ENCODE measurements at places on chromosomes 4 and X. TPM values are rescaled to one million over a fixed set of nuclear protein-coding genes. Genes with fewer than 3 reads are reported as not detected.

DNA sequence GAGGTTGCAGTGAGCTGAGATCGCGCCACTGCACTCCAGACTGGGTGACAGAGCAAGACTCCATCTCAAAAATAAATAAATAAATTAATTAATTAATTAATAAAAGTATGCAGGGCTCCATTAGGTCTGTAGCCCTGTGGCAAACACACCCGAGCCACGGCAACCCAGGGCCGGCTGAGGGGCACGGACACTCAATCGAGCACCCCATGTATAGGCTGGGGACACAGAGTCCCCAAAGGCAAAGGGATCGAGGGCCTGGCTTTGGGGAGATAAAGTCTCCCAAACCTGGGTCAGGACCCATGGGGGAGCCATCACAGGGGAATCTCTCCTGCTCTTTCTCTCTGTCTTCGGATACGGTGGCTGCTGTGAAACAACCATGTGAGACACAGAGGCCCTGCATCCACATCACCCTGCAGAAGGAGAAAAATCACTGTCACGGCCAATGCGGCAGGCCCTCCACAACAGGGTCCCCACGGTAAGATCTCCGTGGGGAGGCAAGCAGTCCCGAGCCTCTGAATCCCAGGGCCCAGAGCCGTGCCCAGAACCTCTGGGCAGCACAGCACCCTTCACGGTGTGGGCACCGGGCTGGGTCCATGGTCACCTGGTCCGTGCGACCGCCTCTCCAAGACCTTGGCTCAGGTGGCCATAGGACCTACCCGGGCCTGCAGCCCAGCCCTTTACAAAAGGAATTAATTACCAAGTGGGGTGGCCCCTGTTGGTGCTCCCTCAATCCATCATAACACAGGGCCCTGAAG is 81.8 kb downstream of the WFS1 start:
- H3K4me3 ChIP-seq, result no peak overlapping the region
- H3K27me3 ChIP-seq, result peaks cover 13% of the 10 kb centered on the region
- no peaks in the 10 kb centered on the region for H3K4me1 ChIP-seq
- DNase-seq, result no peak
- no peaks in the 10 kb centered on the region for H3K36me3 ChIP-seq
- H3K27ac ChIP-seq, result no peak overlapping the region

- H3K4me1 ChIP-seq, result no peaks in the 10 kb centered on the region
- peak; percentile 5 for DNase-seq
- no peaks in the 10 kb centered on the region for H3K36me3 ChIP-seq
- no peak overlapping the region for H3K27ac ChIP-seq
- no peaks in the 10 kb centered on the region for H3K27me3 ChIP-seq
These were observed 44.9 kb downstream of the MMRN1 start for GRCh38 chr4:89939546-89939945.

- H3K27ac ChIP-seq, result no peak overlapping the region
- H3K4me3 ChIP-seq, result no peak overlapping the region
- H3K36me3 ChIP-seq, result no peaks in the 10 kb centered on the region
- no peak for DNase-seq
- H3K4me1 ChIP-seq, result no peaks in the 10 kb centered on the region
These were observed 168.8 kb upstream of the HS3ST1 start for GRCh38 chr4:11597506-11597905.

- no peak for DNase-seq
- H3K27me3 ChIP-seq, result no peaks in the 10 kb centered on the region
- H3K36me3 ChIP-seq, result peaks cover 2% of the 10 kb centered on the region
- H3K27ac ChIP-seq, result no peak overlapping the region
These were observed 17.6 kb downstream of the TRIM61 start for GRCh38 chr4:164959896-164960295.

- H3K36me3 ChIP-seq, result no peaks in the 10 kb centered on the region
- H3K4me1 ChIP-seq, result no peaks in the 10 kb centered on the region
- H3K4me3 ChIP-seq, result no peak overlapping the region
- no peaks in the 10 kb centered on the region for H3K27me3 ChIP-seq
- H3K27ac ChIP-seq, result no peak overlapping the region
- DNase-seq, result no peak
These were observed 394.7 kb upstream of the ATOH1 start for GRCh38 chr4:93433840-93434239.

The NHSL2 gene
- polyA plus RNA-seq, result 8.3 TPM

The GLOD5 gene
- polyA plus RNA-seq, result not detected

The NLRP2B gene
- polyA plus RNA-seq, result not detected

DNA sequence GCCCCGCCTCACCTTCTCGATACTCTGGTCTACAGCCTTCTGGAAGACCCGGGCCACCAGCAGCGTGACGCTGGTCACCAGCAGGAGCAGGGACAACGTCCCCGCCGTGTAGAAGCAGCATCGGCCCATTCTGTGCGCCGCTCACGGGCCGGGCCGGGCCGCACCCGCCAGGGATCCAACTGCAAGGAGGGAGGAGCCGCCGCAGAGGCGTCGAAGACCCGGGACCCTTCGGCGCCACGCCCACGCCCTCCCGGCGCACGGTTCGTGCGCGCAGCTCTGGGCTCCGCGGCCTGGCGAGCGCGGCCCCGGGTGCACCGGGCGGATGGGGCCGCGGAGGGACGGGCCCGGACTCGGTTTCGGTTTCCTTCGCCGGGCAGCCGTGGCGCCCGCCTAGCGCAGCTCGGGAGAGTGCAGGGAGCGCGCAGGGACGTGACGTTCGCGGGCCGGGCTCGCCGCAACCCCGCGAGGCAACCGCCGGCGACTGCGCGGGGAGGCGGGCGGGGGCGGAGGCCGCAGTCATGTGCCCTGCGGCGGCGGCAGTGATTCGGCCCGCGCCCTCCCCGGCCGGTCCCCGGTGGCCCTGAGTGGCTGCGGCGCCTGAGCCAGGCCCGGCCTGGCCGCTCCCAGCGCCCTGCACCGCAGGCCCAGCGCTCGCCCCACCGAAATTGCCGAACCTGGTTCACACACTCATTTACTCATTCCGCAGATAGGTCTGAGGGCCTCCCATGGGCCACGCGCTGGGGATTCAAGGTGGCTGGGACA is at the start of gene SCARB2:
TSS of gene SCARB2 (minus strand) at position 410 of the 762 bp plus-strand sequence. CDS start at position 129, 281 bp downstream.
- H3K4me1 ChIP-seq, result peaks cover 50% of the 10 kb centered on the region
- peaks cover 6% of the 10 kb centered on the region for H3K36me3 ChIP-seq
- peak; percentile 94 for DNase-seq

GRCh38 chr4:171101845-171102244 is 711.4 kb upstream of the GALNTL6 start:
- no peak overlapping the region for H3K27ac ChIP-seq
- no peak for DNase-seq
- H3K4me1 ChIP-seq, result no peaks in the 10 kb centered on the region

The MSX1 gene
- 2.5 TPM for polyA plus RNA-seq

DNA sequence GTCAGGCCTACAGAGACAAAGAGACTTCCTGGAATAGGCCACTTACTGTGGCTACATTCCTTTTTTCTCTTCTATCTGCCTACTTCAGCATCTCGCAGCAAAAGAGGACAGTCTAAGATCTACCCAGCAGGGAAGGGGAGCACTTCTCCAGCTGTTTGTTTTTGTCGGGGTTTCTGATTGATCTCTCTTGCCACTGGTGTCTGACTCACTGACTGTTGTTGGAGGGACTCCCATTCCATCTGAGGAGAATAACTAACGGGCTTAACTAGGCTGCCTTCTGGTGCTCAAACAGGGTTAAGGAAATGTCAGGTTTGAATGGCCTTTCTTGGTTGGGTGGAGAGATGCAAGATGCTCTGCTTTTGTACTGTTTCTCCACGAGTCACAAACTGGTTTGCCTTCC is 100.2 kb upstream of the TMEM164 start:
- no peaks in the 10 kb centered on the region for H3K4me1 ChIP-seq
- no peaks in the 10 kb centered on the region for H3K36me3 ChIP-seq
- no peak overlapping the region for H3K4me3 ChIP-seq
- no peak overlapping the region for H3K27ac ChIP-seq
- H3K27me3 ChIP-seq, result peaks cover 2% of the 10 kb centered on the region

DNA sequence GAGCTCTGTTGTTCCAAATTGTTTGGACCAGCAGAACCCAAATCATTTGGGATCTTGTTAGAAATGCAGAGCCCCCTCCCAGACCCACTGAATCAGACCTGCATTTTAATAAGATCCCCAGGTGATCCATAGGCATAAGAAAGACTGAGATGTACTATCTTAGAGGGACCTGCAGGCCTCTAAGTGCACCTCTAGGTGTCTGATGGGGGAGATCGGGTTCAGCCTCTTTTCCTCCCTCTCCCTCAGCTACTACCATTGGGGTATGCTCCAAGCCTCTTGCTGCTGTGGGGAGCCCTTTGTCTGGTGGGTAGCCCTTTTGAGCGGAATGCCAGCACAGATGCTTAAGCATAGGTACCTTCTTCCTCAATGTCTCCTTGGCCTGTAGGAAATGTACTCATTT is 63.8 kb upstream of the RPS6KA3 start:
- H3K4me1 ChIP-seq, result no peaks in the 10 kb centered on the region
- peaks cover 38% of the 10 kb centered on the region for H3K27me3 ChIP-seq
- no peaks in the 10 kb centered on the region for H3K36me3 ChIP-seq

DNA sequence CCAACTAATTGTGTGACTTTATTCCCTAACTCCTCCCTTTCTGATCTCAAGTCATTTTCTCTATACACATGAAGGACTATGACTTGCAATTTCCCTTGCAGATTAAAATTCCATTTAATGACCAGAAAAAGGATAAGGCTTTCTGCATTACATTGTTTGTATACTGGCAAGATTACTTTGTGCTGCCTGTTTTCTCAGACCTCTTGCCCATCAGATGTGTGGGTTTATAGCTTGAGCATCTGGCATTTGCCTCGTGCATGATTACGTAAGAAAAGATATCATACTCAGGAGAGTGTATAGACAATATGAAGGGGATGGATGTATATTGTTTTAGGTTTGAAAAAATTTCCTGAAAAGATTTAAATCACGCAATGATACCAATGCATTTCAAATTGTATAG is 593.8 kb upstream of the SLIT2 start:
- DNase-seq, result no peak
- no peak overlapping the region for H3K27ac ChIP-seq
- no peaks in the 10 kb centered on the region for H3K36me3 ChIP-seq
- H3K4me3 ChIP-seq, result no peak overlapping the region

DNA sequence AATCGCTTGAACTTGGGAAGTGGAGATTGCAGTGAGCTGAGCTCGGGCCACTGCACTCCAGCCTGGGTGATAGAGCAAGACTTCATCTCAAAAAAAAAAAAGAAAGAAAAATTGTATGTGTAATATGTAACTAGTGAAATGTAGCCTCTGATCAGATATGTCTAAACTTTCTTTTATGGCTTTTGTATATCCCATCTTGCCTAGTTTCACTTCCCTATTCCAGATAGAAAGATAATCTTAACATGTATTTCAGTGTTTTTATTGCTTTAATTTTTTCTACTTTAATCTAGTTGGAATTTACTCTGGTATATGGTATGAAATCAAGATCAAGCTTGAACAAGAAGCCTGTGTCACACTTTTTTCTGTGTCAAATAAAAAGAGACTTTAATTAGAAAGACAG is 1.9 kb upstream of the ZNF41 start:
- peaks cover 5% of the 10 kb centered on the region for H3K27me3 ChIP-seq
- H3K4me3 ChIP-seq, result no peak overlapping the region
- H3K36me3 ChIP-seq, result no peaks in the 10 kb centered on the region
- no peak for DNase-seq

- DNase-seq, result no peak
- no peaks in the 10 kb centered on the region for H3K36me3 ChIP-seq
- peak overlapping the region; percentile 56 for H3K4me3 ChIP-seq
- peaks cover 3% of the 10 kb centered on the region for H3K4me1 ChIP-seq
- H3K27ac ChIP-seq, result peak overlapping the region; percentile 44
- H3K27me3 ChIP-seq, result no peaks in the 10 kb centered on the region
These were observed 4.6 kb upstream of the CCDC120 start for GRCh38 chrX:49054073-49054762.

The HELT gene
- not detected for polyA plus RNA-seq

- no peaks in the 10 kb centered on the region for H3K27me3 ChIP-seq
- peak; percentile 17 for DNase-seq
- no peak overlapping the region for H3K27ac ChIP-seq
- H3K4me3 ChIP-seq, result no peak overlapping the region
- no peaks in the 10 kb centered on the region for H3K36me3 ChIP-seq
- H3K4me1 ChIP-seq, result peaks cover 6% of the 10 kb centered on the region
These were observed 278.5 kb downstream of the PARM1 start for GRCh38 chr4:75211422-75211821.

DNA sequence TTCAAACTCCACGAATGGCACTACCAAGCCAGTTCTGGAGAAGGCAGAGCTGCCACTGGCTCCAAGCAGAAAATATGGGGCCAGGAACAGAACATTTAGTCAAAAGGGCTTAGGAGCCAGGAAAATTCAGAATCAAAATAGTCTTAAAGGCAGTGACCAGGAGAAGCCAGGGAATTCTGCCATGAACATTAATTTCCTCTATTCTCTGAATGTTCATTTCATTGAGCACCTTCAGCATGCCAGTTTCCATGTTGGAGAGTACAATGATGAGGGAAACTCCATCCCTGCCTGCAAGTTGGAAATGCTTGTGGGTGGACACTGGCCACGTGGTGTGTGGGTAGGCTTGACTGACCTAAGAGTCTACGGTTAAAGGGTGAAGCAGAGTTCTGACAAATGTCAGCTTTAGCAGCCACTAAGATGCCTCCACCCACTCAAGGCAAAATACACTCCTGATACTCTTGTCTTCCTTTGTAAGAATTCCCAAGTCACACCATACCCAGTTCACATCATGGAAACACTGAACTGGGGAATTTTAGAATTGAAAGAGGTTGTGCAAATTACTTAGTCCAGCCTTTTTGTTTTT is 190.1 kb upstream of the C1QTNF7 start:
- H3K27me3 ChIP-seq, result no peaks in the 10 kb centered on the region
- H3K36me3 ChIP-seq, result no peaks in the 10 kb centered on the region
- H3K27ac ChIP-seq, result no peak overlapping the region
- H3K4me1 ChIP-seq, result peaks cover 32% of the 10 kb centered on the region

DNA sequence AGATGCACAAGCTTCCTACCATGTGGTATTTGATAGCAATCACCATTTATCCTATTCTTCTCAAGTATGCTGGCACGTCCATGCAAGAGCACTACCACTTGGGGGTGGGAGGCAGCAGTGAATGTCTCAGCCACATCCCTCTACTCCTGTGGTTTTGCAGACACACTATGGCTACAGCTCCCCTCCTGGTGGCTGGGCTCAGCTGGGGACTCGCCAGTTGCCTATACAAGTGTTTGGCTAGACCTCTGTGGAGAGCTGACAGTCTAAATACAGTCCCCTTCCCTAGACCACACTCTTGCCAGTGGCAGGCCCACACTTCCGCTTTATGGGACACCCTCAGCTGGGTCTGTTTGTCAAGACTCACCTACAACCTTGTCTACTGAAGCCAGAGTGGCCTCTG is 53.2 kb downstream of the ADGRA3 start:
- H3K27ac ChIP-seq, result no peak overlapping the region
- H3K36me3 ChIP-seq, result peaks cover 5% of the 10 kb centered on the region
- no peaks in the 10 kb centered on the region for H3K27me3 ChIP-seq
- no peak for DNase-seq
- peaks cover 4% of the 10 kb centered on the region for H3K4me1 ChIP-seq
- no peak overlapping the region for H3K4me3 ChIP-seq

The COPS4 gene
- 65.0 TPM for polyA plus RNA-seq

The MAGEC3 gene
- polyA plus RNA-seq, result 0.43 TPM

- DNase-seq, result peak; percentile 68
- H3K4me1 ChIP-seq, result peaks cover 2% of the 10 kb centered on the region
- H3K27me3 ChIP-seq, result no peaks in the 10 kb centered on the region
- no peaks in the 10 kb centered on the region for H3K36me3 ChIP-seq
- H3K27ac ChIP-seq, result peak overlapping the region; percentile 42
- no peak overlapping the region for H3K4me3 ChIP-seq
These were observed 107.8 kb downstream of the ANK2 start for GRCh38 chr4:113157086-113157857.

GRCh38 chr4:17957688-17958087 is 63.9 kb downstream of the LCORL start:
- H3K36me3 ChIP-seq, result peaks cover 4% of the 10 kb centered on the region
- H3K27me3 ChIP-seq, result no peaks in the 10 kb centered on the region
- DNase-seq, result no peak
- H3K27ac ChIP-seq, result no peak overlapping the region

- no peaks in the 10 kb centered on the region for H3K27me3 ChIP-seq
- no peak overlapping the region for H3K27ac ChIP-seq
- H3K4me1 ChIP-seq, result no peaks in the 10 kb centered on the region
- H3K36me3 ChIP-seq, result peaks cover 69% of the 10 kb centered on the region
- DNase-seq, result no peak
- no peak overlapping the region for H3K4me3 ChIP-seq
These were observed 42.4 kb downstream of the WDR1 start for GRCh38 chr4:10074076-10074766.

Data from muscle of leg (tissue), 16 donors.